T-helper 2 cell (primary cell): ENCODE measurements at places on chromosomes 11 and 22.

DNA sequence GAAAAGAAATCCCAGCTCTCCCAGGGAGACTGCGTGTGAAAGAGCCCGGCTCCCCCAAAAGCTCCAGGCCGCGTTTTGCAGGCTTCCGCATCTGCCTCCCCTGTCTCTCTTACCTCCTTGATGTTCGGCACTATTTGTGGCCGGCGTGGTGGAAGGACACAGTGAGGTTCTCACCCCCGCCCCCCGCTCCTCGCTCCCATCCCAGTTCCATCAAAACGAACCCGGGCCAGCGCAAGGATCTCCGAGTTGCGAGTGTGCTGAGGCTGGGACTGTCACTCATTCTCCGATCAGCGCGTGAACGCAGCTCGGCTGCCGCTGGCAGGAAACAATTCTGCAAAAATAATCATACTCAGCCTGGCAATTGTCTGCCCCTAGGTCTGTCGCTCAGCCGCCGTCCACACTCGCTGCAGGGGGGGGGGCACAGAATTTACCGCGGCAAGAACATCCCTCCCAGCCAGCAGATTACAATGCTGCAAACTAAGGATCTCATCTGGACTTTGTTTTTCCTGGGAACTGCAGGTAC is at the start of gene NCAM1:
TSS of gene NCAM1 (plus strand) at position 275 of the 523 bp plus-strand sequence.
- no peak for DNase-seq

GRCh38 chr22:41284465-41284864 is 1.5 kb downstream of the RANGAP1 start:
- no peak for DNase-seq

DNA sequence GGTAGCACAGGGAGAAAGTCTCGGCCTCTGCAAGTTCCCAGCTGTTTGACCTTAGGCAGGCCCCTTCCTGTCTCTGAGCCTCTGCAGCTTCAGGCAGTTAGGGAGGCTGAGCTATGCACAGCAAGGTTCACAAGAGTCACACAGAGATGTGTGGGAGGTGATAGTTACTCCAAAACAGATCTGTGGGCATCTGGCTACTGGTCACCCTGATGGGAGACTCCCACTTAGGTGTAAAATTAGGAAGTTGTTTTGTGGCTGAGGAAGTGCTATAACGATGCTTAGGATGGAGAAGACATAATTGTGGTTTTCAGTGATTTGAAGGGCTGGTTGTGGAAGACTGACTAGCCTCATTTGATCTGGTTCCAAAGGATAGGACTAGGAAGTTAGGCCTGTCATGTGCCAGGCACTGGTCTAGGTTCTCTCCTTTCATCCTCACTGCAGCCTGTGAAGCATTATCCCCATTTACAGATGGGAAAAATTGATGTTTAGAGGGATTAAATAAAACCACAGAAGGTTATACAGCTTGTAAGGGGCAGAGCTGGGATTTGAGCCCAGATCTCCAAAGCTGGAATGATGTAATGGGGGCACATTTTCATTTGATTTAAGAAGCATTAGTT is 13.5 kb downstream of the ACO2 start:
- no peak for DNase-seq

DNA sequence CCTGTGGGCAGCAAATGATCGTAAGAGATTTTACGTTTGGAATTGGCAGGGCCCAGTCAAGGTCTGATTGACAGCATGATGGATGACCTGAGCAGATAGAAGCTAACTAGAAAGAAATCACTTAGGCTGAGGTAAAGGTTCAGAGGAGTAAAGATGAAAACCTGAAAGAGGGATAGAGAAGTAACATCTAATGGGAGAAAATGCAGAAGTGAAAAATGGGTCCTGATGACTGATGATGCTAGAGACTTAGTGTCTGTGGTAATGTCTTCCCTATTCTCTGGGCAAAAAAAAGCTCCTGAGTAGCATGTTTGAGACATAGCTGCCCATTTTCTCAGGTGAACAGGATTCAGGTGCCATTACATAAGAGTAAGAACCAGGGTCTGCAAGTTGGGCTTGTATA is 628.8 kb upstream of the ANO5 start:
- DNase-seq = no peak

- no peak for DNase-seq
These were observed 91.6 kb upstream of the SLC22A12 start for GRCh38 chr11:64499261-64500004.

GRCh38 chr11:115222863-115223530 is 281.2 kb downstream of the CADM1 start:
- peak; percentile 84 for DNase-seq

DNA sequence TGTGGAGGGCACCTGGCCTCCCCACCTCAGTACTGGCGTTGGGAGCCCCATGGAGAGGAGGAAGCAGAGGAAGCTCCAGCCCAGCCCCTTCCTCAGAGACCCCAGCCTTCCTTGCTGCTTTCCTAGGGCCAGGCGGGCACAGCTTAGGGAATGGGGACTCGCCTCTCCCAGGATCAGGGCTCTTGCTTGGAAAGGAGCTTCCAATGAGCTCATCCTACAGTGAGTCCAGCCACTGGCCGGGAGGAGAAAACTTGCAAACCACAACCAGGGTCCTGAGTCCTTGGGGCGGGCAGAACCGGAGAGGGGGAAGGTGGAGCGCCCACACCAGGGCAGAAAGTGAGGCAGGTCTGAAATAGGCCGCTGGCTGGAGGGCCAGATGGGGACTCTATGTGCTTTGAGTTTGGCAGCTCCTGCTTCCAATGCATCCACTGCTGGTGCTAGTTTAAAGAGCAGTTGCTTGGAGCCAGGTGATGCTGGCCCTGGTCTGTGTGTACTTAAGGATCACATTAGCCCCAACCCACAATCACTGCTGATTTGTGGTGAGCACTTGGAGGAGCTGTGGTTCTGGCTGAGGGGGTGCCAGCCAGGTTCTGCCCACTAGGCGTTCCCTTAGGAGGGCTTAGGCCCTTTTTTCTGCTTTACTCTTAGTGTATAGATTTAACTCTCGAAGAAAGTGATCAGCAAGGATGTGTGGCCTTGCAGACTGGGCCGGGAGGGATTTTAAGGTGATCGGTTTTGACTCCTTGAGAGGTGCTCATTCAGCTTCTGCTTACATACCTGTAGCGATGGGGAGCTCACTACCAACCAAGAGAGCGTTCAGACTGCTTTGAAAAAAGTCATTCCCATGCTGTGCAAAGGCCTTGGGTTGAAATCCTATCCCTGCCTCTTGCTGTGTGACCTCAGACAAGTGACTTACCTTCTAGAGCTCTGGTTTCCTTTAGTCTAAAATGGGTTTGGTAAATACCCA is 81.9 kb downstream of the TP53I11 start:
- DNase-seq = no peak

GRCh38 chr11:78045851-78046485 is 17.7 kb upstream of the THRSP start:
- peak; percentile 55 for DNase-seq

DNA sequence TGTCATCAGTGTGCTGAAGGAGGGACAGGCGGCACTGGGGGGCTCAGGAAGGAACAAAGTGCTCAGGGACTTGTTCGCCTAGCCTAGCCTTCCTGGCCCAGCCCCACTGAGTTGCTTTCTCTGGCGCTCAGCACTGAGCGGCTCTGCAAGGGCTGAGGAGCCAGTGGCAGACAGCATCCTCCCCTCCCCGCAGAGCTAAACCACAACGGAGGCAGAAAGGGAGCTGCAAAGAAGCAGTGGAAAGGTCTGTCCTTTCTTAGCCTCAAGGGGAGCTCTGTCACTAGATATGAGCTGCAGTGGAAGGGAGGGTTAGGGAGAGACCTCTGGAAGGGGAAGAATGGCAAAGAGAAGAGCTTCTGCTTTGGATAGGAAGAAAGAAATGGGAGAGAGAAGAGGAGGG is 89.7 kb upstream of the PHOX2A start:
- DNase-seq = no peak

GRCh38 chr11:107898270-107898669 is 30.0 kb upstream of the RAB39A start:
- DNase-seq = no peak

- no peak for DNase-seq
These were observed 23.8 kb downstream of the CAPRIN1 start for GRCh38 chr11:34075178-34075820.

DNA sequence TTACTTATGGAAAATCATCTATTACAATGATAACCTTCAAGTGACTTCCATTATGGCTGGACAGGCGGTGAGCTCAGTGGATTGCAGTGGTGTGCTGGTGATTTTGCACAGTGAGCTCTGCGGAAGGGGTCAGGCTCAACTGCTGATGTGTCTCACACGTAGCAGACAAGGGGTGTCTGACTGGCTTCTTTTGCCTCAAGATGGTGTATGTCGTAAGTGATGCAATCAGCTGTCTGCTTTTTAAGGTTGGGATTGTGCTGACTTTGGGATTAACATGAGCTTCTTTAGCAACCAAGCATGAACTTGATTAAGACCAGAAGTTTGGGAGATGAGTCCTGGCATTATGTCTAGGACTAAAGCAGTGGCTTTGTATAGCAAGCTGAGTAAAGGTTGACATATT is 49.5 kb downstream of the POLD3 start:
- no peak for DNase-seq

DNA sequence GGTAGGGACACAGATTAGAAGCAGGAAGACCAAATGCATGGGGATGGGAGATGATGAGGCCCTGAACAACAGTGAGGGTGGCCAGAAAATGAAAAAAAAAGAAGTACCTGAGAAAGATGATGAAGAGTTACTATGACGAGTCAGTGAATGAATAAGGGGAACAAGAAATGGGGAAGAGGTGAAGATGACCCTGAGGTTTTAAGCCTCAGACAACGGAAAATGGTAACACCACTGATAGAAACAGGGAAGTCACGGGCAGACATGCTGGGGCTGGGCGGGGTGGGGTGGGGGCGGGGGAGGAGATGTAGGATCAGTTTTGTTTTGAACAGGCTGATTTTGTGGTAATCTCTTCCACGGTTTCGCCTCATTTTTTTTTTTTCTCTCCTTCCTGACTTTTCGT is 205.1 kb upstream of the CADM1 start:
- no peak for DNase-seq

DNA sequence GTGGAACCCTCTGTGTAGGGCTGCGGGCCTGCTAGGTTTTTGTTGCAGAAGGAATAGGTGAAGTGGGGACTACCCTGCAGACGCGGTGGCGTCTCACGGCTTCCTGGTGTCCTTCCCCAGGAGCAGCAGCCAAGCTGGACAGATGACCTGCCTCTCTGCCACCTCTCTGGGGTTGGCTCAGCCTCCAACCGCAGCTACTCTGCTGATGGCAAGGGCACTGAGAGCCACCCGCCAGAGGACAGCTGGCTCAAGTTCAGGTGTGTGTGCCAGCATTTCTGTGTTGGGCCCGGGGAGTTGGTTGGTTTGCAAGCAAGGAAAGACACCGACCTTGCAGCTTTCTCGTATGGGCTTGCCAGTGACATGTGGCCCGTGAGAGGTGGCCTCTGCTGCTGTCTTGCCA is 15.3 kb downstream of the TAB1 start:
- DNase-seq = no peak

GRCh38 chr11:116697639-116698038 is 75.1 kb downstream of the BUD13 start:
- DNase-seq = no peak

DNA sequence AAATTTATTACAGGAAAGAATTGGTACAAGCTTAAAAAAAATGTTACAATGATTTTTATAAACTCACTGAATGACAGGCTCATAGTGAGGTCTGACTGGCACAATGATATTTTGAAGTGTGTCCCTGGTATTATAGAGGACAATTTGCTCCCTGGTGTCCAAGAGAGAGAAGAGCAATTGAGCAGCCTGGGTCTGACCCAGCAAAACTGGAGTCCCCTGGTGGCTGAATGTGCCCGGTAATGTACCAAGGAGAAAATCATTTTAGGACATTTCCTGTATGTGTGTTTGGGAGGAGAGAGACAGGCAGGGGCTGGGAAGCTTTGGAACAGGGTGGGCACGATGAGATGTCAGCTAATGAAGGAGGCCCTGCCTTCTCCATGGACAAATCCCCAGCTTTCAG is 125.3 kb downstream of the APOL5 start:
- DNase-seq = no peak
